Stimulated activated CD8-positive, alpha-beta memory T cell treated with anti-CD3 and anti-CD28 coated beads, Interleukin-15, amount 100 ng/mL, for 4 hours (primary cell): ENCODE measurements at places on chromosomes 12 and 14.

- DNase-seq = no peak
Observed at GRCh38 chr12:59322473-59322872, 273.4 kb upstream of the SLC16A7 start.

DNA sequence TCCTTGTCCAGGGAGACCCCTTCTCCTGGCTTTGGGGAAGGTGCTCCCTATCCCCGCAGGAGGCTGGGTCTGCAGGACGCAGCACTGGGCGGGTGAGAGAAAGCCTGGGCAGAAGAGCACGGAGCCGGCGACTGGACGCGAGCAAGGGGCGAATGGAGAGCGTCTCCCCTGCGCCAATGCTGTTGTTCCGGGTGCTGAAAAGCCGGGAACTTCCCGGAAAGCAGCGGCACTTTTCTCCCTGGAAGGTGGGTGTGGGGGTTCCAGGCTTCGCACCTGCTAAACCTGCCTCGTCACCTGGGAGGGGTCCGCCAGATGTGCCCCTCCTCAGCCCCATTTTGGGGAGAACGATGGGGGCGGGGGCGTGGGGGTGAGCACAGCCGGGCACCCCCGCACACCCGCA is 417.1 kb upstream of the TMTC1 start:
- no peak for DNase-seq

DNA sequence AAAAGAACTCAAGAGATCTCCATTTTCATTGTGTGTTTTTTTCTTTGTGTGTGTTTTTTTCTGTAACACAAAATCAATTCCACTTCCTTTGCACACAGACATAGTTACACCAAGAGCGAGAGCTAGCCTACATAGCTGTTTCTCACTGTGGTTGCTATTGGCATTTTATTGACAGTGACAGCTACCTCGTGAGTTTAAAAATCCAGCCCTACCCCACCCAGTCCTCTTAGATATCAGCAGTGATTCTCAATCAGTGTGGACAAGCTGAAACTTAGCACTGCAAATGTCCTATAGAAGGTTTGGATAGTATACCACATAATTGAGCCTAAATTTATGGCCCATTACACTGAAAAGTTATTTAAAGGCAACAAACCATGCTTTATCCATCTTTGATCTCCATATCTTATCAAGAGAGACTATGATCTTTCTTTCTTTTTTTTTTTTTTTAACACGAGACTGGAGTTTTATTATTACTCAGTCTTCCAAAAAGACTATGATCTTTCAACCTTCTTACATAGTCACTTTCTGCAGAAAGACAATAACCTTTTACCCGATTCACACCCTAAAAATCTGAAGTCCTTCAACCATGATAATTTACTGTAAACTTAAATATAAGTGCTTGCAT is 46.8 kb downstream of the ATP2B1 start:
- DNase-seq = no peak

GRCh38 chr12:109883461-109883860 is 3.1 kb upstream of the GLTP start:
- DNase-seq = no peak

GRCh38 chr14:90109858-90110257 is 48.1 kb downstream of the KCNK13 start:
- DNase-seq = no peak

DNA sequence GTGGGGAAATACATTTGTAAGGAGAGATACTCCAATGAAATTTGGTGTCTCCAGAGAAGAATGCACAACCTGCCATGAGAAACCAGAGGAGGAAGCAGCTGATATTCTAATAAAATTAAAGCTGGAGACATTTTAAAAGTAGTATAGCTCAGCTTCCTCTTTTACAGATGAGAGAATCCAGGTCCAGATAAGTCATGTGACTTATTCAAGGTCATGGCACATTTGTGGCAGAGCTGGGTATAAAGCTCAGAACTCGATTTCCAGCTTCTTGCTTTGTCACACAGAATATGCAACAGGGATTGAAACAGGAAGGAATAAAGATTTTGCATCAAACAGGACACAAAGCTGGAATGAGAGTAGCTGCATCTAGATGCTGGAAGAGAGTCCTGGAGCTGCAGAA is 174.8 kb downstream of the EMP1 start:
- no peak for DNase-seq

GRCh38 chr12:25714198-25714984 is 161.3 kb upstream of the LMNTD1 start:
- no peak for DNase-seq

- DNase-seq = no peak
Observed at GRCh38 chr12:54879579-54879978, 25.3 kb downstream of the MUCL1 start.

GRCh38 chr12:124761871-124762270 is 101.8 kb downstream of the SCARB1 start:
- DNase-seq = no peak

- DNase-seq = no peak
Observed at GRCh38 chr12:1859643-1860042, 39.3 kb downstream of the LRTM2 start.

- DNase-seq = no peak
Observed at GRCh38 chr12:43241986-43242385, 310.0 kb downstream of the ADAMTS20 start.

GRCh38 chr12:55965941-55966407 is at the start of gene PMEL:
Gene PMEL (minus strand): TSS chr12:55966042. CDS start chr12:55966011, 31 bp downstream.
- DNase-seq = no peak

GRCh38 chr12:76929499-76929898 is 50.7 kb upstream of the CSRP2 start:
- DNase-seq = no peak

DNA sequence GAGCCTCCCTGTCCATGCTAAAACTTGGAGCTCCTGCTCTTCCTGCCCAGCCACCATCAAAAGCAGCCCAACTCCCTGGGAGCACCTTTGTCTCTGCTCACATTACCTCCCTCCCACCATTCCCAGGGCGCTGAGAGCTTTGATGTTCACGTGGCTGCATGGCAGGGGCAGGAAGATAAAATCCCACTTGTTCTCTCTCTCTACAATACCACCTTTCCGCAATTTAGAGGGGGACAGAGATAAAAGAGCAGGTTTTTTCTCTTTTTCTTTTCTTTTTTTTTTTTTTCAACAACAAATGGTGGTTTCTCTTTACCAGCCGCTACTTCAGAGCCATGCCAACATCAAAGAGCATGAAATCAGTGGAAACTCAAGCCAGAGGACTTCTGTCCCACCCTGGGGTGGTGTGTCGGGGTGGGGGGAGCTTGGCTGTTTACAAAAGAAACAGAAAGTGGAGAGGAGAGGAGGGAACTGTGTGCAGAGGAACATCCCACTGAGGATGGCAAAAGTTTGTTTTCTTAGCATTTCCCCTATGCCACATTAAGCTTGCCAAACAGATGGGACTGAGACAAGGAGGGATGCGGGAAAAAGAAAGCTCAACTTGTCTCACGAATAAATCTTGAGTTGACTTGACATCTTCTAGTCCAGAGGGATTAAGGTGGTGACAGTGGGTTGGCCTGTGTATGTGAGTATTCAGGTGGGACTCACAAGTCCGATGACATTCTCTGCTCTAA is 103.7 kb upstream of the NUDT4 start:
- DNase-seq = no peak

DNA sequence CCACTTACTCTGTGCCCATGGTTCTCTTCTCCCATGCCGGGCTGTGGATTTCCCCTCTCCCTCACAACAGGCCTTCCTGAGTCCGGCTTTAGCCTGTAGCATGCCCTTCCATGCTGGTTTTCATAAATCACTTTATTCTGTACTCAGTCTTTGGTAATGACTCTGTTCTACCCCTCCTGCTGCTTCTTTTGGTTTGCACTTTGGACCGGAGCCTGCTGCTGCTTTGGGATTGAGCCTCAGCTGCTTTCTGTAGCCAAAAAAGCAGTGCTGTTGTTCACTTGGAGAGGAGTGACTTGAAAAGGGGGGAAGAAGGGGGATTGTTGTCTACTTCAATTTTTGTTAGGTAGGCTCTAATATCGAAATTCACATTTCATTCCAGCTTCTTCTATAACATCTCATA is 8.5 kb upstream of the SLC6A13 start:
- DNase-seq = no peak

- DNase-seq = no peak
Observed at GRCh38 chr12:42776396-42776795, 186.8 kb upstream of the PRICKLE1 start.

DNA sequence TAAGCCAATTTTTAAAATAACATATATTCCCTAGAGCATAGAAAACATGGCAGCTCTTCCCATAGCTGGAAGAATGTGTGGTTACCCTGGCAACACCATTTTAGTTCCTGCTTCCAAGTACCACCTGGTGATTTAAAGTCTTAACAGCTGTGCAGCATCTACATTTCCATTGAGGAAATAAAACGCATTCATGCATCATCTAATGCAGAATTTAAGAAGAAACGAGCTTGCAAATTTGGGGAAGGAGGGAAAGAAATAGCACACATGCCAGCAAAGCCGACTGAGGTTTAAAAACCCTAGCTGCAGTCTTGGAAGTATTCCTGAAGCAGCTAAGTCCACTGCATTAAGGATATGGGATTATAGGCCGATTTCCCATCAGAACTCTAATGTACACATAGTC is 22.8 kb upstream of the SLC38A2 start:
- DNase-seq = no peak

- no peak for DNase-seq
Observed at GRCh38 chr14:89779707-89780106, 174.8 kb downstream of the EFCAB11 start.
